ENCODE measurements at places on chromosomes 12 and 14. TPM values are rescaled to one million over a fixed set of nuclear protein-coding genes. Genes with fewer than 3 reads are reported as not detected.
A peak's percentile ranks its signal among the peaks of the same experiment; 100 is the strongest.

- DNase-seq, result no peak
Measured at GRCh38 chr12:226401-226800, 12.4 kb upstream of the SLC6A12 start.

GMPR2 gene
- 54.0 TPM for total RNA-seq

- DNase-seq, result peak; percentile 62
Measured at GRCh38 chr14:98906123-98906995, 365.6 kb downstream of the BCL11B start.

DNA sequence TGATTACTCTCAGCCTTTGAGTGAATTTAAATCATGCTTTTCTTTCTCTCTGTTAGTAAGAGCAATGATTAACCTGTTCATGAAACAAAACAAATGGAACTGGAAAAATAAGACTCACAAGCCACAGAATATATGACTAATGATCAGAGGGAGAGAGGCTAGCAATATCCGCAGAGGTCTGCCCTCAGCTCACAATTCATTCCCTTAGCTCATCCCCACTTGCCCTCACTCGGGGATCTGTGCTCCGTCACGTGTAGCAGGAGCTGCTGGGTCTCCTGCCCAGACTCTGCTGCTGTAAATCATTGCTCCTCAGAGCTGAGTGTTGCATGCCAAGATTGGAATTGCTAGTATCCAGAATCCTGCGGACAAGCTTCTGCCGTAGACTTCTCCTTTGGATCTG lies 53.1 kb upstream of the GNG2 start:
- peak; percentile 14 for DNase-seq
